ENCODE measurements at places on chromosomes 4 and X.

GRCh38 chr4:6279582-6280289 is 10.1 kb downstream of the WFS1 start:
- DNase-seq: no peak

DNA sequence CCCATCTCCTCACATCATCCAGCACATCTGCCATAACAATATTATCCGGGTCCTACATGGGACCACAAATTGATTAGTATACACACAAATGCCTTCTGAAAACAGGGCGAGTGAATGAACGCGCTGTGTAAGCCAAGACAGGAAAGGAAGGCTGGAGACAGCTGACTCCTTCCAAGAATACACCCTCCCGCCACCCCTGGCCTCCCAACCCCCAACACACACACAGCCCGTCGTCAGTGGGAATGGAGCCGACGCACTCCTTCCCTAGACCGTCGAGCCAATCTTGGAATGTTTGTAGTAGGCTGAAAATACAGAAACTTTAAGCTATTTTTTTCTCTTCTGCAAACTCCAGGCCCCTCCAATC is 319 bp upstream of the MAGEH1 start:
- no peak for DNase-seq

- DNase-seq: no peak
Measured at GRCh38 chr4:1376841-1377605, 29.2 kb downstream of the NKX1-1 start.

GRCh38 chr4:93289831-93290230 is 538.7 kb upstream of the ATOH1 start:
- no peak for DNase-seq

- no peak for DNase-seq
Measured at GRCh38 chr4:183402771-183403170, 41.7 kb upstream of the CDKN2AIP start.

DNA sequence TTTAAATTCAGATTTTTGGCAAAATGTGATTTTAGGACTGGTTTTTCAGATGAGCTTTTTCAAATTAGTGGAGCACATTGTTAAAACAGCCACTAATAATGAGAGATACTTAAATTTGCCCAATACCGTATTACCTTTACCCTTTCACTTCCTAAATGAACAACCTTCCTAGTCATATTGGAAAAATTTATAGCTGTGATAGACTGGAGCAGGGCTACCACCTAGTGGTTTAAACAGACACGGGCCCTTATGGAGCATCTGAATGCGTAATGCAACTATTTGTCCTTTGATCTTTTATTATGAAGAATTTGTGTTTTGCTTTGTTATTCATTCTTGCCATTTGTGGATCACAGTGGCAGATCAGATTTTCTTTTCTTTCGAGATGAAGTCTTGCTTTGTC is 72.7 kb downstream of the KDM6A start:
- DNase-seq: peak; percentile 15

GRCh38 chr4:44725166-44725565 is 1.2 kb downstream of the GNPDA2 start:
- no peak for DNase-seq

- no peak for DNase-seq
Measured at GRCh38 chr4:8334786-8335460, 65.4 kb downstream of the HTRA3 start.

DNA sequence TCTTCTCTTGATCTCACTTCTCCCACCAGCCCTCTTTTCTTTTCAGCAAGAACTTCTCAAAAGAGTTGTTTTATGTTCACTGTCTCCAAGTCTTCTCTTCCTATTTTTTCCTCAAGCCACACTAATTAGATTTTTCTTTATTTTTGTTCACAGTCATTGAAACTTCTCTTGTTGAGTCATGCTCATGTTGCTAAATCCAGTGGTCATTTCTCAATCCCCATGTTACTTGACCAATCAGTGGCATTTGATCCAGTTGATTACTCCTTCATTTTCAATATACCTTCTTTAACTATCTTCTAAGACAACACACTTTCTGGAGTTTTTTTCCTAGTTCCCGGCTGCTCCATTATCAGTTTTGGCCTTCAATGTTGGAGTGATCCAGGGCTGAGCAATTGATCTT is 103.1 kb upstream of the LSM6 start:
- DNase-seq: no peak

- peak; percentile 67 for DNase-seq
Measured at GRCh38 chr4:75895744-75896314, 6.4 kb downstream of the PPEF2 start.

DNA sequence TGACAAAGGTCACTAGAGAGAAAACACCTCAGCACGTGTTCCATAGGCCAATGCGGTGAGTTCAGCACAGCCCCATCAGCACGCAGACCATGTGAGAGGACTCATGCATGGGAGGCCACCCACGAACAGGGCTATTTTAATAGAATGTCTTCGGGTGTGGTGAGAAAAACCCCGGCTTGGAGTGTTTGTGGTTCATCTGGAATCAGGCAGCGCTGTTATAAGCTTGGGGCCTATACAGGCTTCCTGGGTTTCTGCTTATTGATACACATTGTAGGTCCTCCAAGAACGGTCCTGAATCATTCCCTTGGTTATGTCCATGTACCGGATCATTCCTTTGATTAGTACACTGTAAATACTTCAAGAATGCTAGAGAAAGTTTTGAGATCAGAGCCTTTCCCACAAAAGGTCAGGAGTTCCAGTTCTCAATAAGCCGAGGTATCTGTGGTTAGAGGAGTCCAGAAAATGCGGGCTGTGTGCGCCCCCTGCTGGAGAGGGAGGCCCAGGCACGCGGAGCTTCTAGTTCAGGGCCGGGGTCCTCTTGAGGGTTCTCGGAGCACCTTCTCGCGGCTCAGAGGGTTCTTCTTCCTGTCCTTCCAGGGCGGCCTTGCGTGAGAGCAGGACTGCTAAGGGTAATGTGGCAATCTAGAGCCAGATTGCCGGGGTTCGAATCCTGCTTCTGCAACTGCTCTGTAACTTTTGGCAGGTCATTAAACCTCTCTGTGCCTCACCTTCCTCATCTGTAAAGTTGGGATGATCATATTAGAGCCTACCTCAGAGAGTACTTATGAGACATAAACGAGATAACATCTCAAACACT is 51.8 kb downstream of the TLR10 start:
- DNase-seq: peak; percentile 80

DNA sequence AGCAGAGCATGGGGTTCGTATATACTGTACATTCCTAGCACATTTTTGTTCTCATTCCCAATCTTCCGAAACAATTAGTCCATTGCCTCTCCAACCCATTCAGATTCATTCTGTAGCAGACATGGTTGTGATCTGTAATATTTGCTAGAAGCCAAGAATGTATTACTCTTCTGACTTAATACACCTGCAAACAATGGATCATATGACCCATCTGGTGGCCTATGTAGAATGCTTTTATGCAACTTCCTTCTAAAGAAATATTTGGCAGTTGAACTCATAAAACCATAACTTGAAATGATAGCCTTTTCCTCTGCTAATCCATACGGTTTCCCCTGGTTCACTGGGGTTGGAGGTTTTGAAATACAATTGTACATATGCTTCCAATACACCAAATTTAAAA is 32.8 kb upstream of the SGMS2 start:
- peak; percentile 37 for DNase-seq

GRCh38 chr4:181792641-181793040 is 450.6 kb upstream of the TENM3 start:
- DNase-seq: no peak

DNA sequence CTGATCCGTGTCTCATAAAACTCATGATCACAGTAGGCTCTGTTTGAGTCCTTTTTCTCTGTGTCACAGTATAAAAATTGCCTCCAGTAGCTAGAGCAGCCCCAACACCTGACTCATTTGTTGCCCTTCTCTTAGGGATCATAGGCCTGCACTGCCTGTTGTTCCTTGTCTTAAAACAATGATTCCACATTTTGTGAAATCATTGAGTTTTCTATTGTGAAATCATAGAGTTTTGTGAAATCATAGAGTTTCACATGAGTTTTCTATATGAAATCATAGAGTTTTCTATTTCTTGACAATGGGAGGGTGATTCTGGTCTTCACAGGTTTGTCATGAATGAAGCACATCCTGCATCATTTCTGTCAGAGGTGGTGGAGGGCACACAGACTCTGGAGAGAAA is 239.9 kb downstream of the GASK1B start:
- no peak for DNase-seq

DNA sequence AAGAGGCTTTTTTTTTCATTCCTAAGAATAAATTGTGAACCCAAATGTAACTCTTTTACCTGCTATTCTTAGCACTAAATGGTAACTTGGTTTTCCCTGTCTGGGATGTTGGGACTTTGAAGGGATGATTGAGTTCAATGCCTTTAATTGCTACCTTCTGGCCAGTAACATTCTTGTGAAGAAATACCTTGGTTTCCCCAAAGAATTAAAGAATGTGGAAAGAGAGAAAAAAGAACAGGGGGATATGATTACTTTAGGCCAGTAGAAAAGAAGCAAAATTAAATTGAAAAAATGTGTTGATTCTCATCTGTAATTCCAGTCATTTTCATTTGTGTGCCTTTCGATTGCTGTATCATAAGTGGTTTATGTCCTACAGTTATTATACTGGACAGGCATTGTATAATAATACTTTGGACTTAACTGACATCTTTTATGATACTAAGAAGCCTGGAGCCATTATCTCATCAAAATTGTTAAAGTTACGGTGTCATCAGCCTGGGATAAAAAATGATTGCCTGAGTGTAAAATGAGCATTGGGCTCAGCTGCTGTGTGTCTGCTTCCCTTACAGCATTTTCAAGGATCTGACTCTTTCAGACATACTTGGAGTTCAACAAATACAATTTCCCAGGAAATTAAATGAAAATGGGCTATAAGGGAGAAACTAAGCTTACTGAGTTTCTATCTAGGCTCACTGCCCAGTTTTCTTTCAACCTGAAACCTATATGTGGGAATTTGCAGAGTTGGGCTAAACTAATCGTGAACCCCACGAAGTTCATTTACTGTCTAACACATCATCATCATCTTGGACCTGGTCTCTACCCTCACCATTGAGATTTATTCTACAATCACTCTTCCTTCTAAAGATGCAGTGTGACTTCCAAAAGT is 146.3 kb downstream of the SHROOM3 start:
- DNase-seq: peak; percentile 57

DNA sequence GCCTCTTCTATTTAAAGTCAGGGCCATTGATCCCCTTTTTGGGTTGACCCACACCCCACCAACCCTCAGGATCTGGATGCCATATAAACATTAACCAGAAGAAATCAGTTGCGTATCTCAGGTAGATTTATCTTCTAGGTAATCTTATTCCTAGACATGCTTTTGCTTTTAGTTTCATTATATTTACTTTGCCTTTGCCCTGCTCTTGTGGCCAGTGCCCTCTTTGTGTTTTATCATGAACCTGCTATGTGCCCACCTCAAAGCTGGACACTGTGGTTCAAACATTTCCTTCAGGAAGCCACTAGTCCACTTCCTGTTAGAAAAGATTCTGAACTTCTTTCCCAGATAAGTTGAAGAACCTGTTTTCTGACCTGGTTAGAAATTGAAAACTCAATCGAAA is 117.4 kb upstream of the EDNRA start:
- DNase-seq: peak; percentile 26

DNA sequence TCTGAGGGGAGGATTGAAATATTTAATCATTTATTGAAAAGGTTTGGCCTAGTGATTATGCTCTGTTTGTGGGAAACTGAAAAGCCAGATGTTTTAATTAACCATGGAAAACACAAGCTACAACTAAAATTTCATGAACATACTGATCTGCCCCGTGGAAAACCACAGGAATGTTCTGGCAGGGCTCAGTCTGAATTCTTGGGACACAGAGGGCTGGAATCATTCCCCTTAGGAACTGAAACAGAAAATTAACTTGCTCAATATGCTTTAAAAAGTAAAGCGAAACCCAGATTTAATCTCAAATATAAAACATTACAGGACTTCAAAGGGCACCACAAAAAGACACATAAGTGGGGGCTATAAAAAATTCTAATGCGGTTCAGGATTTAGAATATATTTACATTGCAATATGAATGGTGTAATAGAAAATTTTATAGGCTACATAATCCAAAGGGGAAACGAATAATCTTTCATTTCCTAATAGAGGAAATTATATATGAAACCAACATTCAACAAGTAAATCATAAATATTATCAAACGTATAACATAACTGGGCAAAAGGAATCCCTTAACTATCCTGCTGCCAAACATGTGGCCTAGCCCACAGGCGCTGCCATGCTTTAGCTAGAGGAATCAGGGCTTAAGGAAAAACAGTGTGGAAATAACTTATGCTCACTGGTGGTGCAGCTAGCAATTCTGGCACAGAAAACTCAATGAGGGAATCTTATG is 70.9 kb downstream of the APBB2 start:
- no peak for DNase-seq

GRCh38 chr4:185201977-185202962 is 1.5 kb downstream of the CFAP97 start:
- DNase-seq: no peak

DNA sequence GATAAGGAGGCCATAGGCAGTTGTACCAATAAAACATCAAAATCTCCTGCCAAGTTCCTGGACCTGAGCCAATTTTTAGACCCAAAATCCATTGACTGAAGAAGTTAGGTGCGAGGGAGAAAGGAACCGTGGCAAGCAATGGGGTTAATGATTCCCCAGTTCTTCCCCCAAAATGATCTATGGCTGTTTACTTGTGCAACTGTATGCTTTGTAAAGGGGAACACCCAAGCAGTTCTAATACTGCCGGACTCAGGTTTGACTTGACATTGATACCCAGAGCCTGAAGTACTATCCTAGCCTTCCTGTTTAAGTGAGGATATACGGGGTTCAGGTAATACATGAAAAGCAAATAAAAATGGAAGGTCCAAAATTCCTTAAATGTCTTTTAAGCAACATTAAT is 6.7 kb upstream of the EIF4E start:
- no peak for DNase-seq

GRCh38 chrX:94645726-94646125 is 971.7 kb downstream of the FAM133A start:
- no peak for DNase-seq

GRCh38 chrX:66872771-66873170 is 233.9 kb upstream of the EDA2R start:
- DNase-seq: no peak

DNA sequence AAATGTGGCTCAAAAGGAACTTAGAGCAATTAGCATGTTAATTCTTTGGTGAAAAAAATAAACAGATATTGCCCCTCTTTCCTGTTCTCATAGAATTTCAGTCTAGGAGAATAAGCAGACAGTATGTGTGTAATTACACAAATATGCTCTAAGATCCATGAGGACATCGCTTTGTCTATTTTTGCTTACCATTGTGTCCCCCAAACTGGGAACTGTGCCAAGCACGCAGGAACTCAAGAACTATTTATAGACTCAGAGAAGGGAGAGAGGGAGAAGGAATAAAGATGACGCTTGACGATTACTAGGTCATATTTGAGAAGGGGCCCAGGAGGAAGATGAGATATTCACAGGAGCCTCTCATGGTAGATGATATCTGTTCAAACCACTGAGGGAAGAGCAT is 692.6 kb downstream of the RAB28 start:
- no peak for DNase-seq

DNA sequence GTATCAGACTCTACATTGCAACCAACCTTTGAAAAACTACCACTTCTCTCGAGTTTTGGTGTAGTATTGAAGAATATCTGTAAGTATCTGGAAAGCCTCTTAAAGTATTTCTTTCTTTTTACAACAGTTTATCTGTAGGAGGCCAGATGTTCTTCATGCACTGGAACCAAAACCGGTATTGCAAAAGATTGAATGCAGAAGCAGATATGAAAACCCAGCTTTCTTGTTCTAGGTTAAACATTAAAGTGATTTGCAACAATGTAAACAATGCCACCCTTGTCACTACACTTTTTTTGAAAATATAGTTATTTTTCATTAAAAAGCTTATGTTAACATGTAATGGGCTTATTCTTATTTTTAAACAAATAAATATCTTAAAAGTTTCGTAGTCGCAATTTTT is 27.2 kb downstream of the PLS3 start:
- DNase-seq: no peak

GRCh38 chr4:72604324-72604723 is 35.3 kb upstream of the ADAMTS3 start:
- DNase-seq: no peak

All from small intestine (tissue), 16 donors.